ENCODE measurements at places on chromosomes 11 and 22. TPM values are rescaled to one million over a fixed set of nuclear protein-coding genes. Genes with fewer than 3 reads are reported as not detected.

The APOBEC3A gene
- not detected for total RNA-seq

The TMEM86A gene
- total RNA-seq: 0.21 TPM

The KCNJ11 gene
- total RNA-seq: 0.85 TPM

The TMPRSS6 gene
- 7.1 TPM for total RNA-seq

The WBP2NL gene
- 1.4 TPM for total RNA-seq

The APBB1 gene
- total RNA-seq: 24.1 TPM

DNA sequence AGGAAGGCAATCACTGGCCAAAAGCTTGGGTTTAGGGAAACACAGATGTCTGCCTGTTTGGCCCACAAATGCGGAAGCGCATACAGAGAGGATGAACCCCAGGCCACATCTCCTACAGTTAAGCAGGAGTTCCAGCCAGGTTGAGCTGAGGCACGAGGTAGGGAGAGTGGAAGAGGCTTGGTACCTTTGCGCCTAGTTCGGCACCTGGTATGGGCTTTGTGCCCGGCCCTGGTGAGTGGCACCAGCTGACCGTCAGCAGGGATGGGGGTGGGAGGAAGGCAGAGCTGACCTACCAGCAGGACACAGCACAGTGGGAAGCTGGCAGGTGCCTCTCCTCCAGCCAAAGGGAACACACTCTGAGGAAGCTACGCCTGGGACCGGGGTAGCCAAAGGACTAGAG, 57.6 kb downstream of the KCNC1 start:
- DNase-seq: no peak

DNA sequence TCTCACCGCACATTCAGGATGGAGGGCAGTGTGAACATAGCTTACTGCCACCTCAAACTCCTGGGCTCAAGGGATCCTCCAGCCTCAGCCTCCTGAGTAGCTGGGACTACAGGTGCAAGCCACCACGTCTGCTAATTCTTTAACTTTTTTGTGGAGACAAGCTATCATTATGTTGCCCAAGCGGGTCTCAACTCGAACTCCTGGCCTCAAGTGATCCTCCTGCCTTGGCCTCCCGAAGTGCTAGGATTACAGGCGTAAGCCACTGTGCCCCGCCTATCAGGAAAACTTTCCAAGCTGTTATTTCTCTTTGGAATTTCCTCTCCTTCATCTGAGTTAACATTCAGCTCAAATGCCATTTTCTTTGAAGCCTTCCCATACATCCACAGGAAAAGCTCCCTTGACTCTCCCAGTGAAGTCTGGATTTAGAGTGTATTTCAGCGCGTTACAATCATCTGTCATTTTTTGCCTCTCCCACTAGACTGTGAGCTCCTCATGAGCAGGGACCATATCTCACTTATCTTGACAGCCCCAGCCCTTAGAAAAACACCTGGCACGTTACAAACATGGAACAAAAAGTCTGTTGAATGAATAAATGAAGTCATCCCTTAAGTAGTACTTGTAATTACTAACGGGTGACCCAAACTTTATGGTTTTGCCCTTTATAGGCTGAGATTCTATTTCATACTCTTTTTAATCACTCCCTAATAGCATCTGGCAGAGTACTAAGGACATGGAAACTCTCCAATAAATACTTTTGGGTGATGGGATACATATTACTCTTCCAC, 2.2 kb downstream of the MRTFA start:
- no peak for DNase-seq

- no peak for DNase-seq
Measured at GRCh38 chr11:45809456-45810395, 4.8 kb downstream of the SLC35C1 start.

DNA sequence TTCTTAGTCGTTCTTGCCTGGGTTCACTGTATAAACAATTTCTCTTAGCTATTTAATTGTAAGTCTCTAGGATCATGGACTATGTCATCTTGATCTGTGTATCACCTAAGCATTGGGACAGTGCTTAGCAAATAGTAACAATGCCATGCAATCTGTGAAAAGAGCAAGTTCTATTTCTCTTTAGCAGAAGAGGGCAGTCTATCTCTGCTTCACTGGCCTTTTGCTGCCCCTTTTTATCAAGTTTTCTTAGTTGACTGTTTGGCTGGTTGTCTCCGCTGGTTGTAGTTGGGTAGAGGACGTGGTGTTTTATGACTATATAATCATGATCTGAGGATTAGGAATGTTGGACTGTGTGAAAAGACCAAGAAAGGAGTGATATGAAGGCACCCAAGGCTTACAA, 315.0 kb downstream of the JRKL start:
- DNase-seq: no peak

GRCh38 chr11:8242499-8243280, 21.0 kb downstream of the LMO1 start:
- DNase-seq: no peak

- DNase-seq: no peak
Measured at GRCh38 chr11:126702165-126702720, 298.3 kb downstream of the KIRREL3 start.

DNA sequence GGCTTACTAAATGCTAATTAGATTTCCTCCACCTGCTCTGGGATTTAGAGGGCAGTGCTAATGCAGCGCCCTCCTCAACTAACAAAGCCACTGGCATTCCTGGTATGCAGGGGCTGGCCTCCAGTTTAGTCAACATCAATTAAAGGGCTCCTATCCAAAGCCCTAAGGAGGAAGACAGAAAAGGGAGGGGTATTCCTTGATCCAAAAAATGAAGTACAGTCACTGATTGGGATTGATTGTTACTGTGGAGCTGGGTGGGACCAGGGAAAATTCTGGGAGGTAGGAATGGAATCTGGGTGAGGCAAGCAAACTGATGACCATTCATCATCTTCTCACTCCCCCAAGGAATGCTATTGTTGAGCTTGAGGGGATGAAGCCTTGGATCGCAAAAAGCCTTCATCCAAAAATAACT, 52.2 kb downstream of the GAB2 start:
- no peak for DNase-seq

DNA sequence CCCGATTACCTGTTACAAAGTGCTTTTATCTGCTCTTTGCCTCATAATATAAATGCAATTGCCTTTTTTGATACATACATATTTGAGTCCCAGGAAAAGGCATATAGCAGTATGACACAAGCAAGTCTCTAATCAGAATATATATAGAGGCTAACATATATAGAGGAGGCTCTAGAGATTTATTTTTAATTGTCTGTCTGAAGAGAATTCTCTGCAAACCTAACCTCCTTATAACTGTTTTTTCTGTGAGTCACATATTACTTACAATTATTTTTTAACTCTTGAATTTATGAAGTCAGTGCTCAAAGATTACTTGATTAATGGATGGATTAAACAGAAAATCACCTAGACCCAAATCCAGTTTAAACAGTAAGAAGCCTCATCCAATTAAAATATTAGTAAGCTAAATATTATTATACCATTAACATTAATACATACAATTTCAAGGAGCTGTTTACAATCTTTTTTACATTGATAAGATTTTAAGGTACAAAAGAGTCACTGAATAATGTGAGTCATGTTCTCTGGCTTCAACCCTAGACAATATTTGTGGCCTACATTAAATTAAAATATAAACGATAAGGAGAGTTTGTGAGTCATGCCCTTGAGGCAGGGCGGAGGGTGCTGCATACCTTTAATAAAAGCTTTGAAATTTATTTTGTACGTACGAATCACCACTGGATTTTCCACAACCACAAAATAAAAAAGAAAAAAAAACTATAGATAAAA, 19.2 kb upstream of the MMP13 start:
- DNase-seq: no peak

DNA sequence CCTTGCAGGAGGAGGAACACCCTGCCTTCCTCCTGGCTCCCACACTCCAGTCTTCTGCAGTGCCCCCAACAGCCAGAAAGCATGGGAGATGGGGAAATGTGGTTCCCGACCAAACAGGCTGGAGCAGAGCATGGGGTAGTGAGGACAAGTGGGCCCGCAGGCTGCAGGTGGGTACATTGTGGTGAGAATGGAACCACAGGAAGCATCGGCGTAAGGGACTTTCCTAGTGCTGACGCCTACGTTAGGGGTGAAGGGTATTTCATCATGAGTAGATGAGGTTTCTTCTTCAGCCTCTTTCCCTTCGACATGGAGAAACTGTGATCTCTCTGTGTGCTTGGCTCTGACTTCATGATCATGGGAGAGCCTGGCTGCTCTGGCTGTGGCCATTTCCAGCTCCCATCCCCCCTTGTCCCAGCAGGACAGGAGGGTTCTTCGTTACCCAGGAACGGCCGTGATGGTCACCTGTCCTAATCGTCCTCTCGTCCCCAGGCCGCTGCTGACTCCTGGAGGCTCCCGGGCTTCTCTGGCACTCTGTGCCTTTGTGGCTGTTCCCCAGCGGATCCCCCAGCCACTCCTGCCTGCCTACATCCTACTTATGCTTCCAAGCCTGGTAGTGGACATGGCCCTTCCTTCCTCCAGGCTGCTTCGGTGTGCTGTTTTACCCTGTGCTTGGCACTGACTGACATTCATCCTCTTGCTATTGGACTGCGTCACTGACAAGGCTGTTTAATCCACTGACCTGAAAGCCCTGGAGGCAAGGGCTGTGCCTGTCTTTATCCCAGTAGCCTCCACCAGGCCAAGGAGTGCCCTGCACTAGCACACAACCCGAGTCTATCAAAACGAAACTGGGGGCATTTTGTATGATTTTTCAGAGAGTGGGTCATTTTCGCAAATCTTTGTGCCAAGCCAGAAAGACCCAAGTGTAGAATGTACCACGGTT, 65.2 kb upstream of the CECR2 start:
- peak; percentile 94 for DNase-seq

GRCh38 chr11:115941481-115941993, 437.3 kb upstream of the CADM1 start:
- no peak for DNase-seq

DNA sequence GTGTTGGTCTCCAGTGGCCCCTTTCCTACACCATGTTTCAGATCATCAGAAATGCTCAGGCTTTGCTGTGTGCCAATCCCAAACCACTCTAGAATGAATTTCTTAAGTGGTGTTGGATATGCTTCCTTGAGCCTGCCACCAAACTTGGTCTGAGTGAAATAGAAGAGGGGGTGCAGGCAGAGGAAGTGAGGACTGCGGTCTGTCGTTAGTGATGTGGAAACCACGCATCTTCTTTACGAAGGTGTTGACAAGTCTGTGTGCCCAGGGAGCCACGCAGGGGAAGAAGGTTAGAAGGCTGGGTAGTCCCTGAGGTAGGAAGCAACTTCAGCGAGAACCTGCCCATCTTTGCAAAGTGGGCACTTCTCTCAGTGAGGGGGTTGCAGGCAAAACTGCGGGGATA, 187.4 kb upstream of the NAV2 start:
- DNase-seq: no peak

- DNase-seq: no peak
Measured at GRCh38 chr22:38043151-38044039, 13.8 kb upstream of the PICK1 start.

- no peak for DNase-seq
Measured at GRCh38 chr11:12441231-12441861, 64.0 kb downstream of the PARVA start.

DNA sequence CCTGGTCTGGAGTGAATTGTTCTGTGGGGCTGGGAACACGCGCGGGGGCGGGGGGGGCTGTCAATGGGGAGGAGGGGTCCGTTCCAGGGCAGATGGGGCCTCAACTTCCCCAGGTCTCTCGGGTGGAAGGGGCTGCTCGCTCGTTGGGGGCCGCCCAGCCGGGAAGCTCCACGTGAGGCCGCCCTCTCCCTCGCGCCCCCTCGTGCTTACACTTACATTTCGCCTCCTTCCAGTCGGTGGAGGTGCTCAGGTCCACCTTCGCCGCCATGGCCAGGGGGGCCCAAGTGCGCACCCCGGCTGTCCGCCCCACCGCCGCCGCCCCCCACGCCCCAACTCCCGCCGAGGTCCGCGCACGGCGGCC, 452 bp downstream of the MACROD1 start:
- peak; percentile 68 for DNase-seq

DNA sequence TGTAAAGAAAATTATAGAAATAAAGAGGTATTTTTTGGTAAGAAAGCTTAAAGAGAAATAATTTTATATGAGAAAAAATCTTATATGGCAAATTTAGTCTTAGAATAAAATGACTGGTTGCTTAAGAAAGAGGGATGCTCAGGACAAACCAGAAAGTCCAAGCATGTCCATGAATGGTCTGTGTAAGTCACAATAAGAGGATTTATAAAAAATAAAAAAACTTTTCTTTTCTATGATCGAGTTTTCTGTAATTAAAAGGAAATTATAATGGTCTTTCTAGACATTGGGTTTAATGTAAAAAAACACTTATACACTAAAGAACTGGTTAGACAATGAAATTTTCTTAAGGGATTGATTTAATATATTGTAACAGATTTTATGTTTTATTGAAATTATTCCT, 819.6 kb downstream of the TBC1D22A start:
- DNase-seq: no peak

GRCh38 chr22:44669561-44669976, 32.4 kb upstream of the PRR5 start:
- peak; percentile 69 for DNase-seq

DNA sequence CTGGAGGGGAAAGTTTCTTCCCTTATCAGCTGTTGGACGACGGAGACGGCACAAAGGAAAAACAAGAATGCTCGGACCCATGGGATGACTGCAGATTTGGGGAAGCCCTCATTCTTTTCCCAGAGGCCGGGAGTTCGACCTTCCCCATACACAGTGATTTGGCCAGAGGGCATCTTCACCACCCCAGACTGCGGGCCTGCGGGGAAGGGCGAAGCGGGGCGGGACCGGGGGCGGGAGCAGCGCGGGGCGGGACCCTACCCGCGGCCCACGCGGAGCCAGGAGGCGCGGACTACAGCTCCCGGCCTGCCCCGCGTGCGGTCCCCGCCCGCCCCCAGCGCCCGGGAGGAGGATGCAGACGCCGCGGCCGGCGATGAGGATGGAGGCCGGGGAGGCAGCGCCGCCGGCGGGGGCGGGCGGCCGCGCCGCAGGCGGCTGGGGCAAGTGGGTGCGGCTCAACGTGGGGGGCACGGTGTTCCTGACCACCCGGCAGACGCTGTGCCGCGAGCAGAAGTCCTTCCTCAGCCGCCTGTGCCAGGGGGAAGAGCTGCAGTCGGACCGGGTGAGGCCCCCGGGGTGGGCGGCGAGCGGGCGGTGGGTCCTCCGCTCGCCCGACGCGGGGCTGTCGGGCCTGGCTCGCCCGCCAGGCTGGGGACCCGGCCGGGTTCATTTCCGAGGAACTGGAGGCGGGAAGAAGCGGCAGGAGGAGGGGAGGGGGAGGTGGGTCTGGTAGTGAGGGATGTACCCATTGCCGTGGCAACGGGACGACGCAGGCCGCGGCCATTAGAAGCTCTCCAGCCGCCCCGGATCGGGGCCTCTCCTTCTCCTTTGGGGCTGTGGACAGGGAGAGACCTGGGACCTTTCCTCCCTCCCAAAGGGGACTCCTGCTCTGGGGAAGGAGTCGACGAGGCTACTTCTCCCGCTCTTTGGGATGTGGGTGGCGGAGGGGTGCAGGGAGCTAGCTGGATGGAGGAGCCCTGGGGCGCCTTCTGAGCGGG, at the start of gene KCTD17:
Gene KCTD17 (plus strand): TSS at position 352 of the 995 bp plus-strand sequence. CDS start 19 bp downstream, at position 371.
- DNase-seq: peak; percentile 95

- no peak for DNase-seq
Measured at GRCh38 chr11:9170450-9170849, 79.1 kb upstream of the SCUBE2 start.

DNA sequence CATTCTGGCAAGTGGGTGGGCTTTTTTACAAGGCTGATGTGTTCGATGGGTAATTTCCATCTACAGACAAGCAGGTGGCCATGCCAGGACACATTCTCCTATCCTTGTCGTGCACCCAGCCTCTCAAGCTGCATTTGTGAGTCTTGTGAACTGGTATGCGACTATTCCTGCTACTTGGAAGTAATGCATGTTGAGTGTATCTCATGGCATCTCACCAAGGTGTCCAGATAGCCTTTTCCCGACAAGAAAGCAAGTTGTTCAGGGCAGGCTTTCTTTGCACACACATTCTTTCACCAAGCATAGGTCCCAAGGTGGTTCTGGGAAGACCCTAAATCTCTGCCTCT, 18.8 kb upstream of the SYT13 start:
- DNase-seq: no peak

GRCh38 chr11:27420722-27421572, 51.6 kb downstream of the LGR4 start:
- no peak for DNase-seq

All from activated CD4-positive, alpha-beta T cell treated with anti-CD3 and anti-CD28 coated beads, Interleukin-2, amount 10 ng/mL, durations not matched to agents 24 days and 14 days (primary cell).